ENCODE measurements at places on chromosomes 6 and 20. TPM values are rescaled to one million over a fixed set of nuclear protein-coding genes. Genes with fewer than 3 reads are reported as not detected.

GRCh38 chr6:1912731-1913130 lies 303.0 kb downstream of the FOXC1 start:
- no peak for DNase-seq

DNA sequence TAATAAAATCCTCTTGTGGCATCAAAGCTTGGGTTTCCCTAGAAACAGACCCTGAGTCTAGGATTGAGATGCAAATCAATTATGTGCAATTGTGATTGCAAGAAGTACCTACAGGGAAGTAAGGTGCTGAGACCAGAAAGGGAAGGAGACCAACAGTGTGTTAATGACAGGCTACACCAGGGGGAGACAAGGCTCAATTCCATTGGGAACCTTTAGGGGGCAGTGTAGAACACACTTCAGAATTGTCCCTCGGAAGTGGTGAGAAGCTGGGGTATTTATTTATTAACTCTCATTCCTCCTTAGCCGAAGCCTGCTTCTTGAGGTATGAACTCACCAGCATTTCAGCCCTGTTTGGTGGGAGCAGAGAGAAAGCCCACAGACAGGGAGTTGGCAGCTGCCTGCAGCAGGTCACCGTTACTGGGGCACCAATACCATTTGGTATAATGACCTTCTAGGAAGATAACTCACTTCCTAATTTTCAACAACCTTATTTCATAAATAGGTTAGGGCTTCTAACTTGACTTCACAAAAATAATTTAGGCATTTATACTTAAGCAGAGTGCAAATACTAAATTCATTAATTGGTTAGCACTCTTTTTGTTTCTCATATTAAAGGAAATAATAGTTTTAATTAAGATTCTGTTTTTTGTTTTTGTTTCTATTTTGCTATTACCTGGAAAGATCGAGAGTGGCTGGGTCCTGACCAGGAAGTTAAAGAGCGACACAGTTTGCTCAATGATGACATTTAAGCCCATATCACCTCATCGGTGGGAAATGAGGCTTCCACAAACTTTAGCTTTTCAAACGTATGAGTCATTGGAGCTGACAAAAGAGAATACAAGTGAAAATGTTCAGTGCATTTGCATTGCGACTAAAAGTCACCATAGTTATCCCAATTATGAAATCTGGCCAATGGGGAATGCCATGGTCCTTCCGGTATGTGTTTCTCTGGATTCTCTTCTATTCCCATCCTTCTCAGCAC lies 94.8 kb downstream of the BTBD3 start:
- DNase-seq = peak; percentile 19

The PTCRA gene
- not detected for polyA plus RNA-seq

- DNase-seq = no peak
These were observed 31.5 kb downstream of the SULF2 start for GRCh38 chr20:47753576-47754387.

DNA sequence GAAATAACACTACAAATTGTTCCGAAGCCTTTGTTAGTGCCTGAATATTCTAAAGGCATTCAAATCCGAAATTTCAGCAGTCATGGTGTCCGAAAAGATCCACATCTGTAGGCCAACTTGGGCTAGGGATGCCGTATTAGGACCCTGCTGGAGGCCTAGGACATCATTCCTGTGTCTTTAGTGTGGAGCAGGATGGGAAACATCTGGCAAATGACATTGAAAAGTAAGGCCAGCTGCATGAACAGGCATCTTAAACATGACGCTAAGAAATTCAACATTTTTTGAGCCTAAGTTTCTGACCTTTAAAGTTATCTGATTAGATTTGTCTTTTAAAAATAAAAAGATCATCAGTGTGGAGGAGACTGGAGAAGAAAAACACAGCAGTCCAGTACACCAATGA lies 91.3 kb downstream of the MYLK4 start:
- no peak for DNase-seq

The DEFB132 gene
- 0.03 TPM for polyA plus RNA-seq

The WFDC9 gene
- not detected for polyA plus RNA-seq

GRCh38 chr6:87281426-87281825 lies 41.0 kb upstream of the SMIM8 start:
- no peak for DNase-seq

The NRSN1 gene
- 2.9 TPM for polyA plus RNA-seq

The C20orf141 gene
- polyA plus RNA-seq = 0.30 TPM

The TAGAP gene
- polyA plus RNA-seq = 1.3 TPM

The TREM1 gene
- polyA plus RNA-seq = 2.0 TPM

GRCh38 chr20:57835074-57835452 lies 125.2 kb upstream of the PMEPA1 start:
- DNase-seq = no peak

The PNLDC1 gene
- 0.48 TPM for polyA plus RNA-seq

GRCh38 chr6:32529697-32530430 lies at the start of gene HLA-DRB5:
Gene HLA-DRB5 (minus strand): TSS chr6:32530287. CDS start chr6:32530224, 63 bp downstream.
- peak; percentile 70 for DNase-seq

GRCh38 chr6:160881148-160881808 lies 110.3 kb upstream of the MAP3K4 start:
- DNase-seq = no peak

The SMLR1 gene
- 0.46 TPM for polyA plus RNA-seq

DNA sequence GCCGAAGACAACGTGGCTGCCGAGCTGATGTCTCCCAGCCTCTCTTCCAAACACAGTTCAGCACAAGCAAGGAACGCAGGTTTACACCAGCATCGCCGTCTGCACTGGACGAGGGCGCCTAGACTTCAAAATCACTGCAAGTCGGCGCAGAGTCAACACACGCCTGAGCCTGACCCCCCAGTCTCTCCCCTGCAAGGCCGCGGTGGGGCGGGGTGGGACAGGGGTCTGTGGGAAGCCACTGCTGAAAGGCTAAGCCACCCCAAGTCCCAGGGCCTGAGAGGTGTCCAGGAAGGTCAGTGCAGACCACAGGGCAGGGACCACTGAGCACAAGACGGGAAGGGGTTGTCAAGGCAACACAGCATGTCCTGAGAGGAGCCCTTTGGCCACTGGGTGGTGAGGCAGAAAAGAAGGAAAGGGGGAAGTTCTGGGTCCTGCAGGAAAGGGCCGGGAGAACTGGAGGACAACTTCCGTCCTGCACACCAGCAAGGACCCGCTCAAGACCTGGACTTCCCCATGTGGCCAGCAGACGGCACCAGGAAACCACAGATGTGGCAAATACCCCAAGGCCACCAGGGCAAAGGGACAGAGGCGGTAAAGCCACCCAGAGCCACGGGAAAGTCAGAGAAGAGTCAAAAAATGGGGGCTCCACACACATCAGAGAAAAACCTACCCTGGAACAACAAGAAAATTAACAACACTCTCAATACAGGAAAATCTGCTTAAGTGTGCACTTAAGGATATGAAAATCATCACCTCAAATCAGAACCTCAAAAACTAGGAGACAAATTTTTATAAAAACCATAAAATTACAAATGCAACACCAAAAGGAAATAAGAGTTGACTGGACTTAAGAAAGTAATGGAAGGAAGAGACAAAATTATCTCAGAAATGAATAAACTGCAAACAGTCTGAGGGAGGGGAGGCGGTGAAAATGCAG lies 84.8 kb downstream of the TAF4 start:
- peak; percentile 76 for DNase-seq

The SPTLC3 gene
- 1.4 TPM for polyA plus RNA-seq

The TNNC2 gene
- polyA plus RNA-seq = 16.9 TPM

The PRR18 gene
- not detected for polyA plus RNA-seq

DNA sequence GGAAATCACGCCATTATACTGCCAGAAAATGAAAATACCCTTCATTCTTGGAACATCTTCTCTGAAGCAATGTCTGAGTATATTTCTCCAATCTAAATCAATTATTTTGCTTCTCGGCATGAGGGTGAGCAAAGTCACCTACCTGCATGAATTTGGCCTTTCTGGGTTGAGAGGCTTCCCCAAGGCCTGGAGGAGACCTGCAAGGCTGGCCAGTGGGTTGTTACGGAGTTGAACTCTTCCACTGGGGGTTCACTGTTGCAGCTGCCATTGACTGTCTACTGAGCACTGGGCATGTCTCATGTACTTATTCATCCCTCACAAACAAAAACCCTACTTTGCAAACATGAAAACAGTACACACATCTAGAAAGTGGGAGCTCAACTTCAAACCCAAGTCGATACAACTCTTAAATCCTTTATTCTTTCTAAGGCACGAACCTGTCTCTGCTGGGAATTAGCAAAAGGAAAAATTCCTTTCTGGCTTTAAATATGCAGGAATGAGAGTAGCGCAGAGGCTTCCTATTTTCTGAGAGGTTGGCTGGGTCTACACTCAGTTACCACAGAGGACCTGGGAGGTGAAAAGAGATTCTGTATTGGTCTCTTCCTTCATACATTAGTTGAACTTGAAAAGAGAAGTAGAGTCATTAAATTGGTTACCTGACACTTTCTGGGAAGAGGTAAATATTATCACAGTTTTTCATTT lies 87.6 kb upstream of the SGK1 start:
- no peak for DNase-seq

DNA sequence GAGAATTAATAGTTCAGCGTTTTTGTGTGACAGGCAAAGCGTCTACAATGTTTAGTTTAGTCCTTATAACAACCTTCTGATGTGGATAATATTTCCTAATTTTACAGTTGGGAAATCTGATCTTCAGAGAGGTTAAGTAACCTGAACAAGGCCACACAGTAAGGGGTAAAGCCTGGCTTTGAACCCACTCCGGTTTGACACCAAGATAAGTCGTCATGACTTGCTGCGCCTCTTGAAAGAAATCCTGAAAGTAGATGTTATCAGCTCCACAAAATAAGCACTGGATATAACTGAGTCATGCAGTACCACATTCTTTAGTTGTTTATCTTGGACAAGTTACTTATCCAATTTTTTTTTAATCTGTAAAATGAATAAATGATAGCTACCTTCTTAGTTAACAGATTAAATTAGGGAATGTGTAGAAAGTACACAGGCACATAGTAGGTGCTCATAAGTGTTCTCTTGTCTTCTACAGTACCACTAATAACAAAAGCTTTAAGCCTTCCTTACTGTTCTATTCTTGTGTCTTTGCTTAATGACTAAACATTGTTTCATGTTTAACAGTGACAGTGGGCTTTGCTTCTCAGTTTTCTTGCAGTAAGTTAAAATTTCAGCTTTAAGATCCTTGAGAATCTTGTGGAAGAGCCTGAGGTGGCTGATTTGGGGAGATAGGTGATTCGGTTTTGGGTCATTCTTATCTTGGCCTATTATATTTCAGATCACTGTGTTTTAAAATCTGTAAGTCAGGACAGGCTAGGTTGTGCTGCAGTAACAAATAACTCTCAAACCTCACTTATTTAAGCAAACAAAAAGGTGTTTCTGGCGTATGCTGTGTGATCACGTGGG lies 2.1 kb downstream of the HIVEP1 start:
- peak; percentile 38 for DNase-seq

The LIN28B gene
- polyA plus RNA-seq = 0.09 TPM

DNA sequence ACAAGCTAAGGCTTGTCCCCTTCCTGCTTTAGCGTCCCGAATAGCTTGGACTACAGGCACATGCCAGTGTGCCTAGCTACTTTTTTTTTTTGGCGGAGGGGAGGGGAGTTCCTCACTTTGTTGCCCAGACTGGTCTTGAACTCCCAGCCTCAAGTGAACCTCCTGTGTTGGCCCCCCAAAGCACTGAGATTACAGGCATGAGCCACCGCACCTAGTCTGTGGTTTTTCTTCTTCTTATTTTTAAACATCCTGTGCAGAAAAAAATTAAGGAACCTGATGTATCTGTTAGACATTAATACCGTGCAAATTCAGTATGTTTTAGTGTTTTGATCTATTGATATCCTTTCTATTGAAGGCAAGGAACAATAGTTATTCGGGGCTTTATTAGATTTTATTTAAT lies 25.7 kb downstream of the HIVEP1 start:
- DNase-seq = no peak

The TUBB2A gene
- polyA plus RNA-seq = 13.6 TPM

DNA sequence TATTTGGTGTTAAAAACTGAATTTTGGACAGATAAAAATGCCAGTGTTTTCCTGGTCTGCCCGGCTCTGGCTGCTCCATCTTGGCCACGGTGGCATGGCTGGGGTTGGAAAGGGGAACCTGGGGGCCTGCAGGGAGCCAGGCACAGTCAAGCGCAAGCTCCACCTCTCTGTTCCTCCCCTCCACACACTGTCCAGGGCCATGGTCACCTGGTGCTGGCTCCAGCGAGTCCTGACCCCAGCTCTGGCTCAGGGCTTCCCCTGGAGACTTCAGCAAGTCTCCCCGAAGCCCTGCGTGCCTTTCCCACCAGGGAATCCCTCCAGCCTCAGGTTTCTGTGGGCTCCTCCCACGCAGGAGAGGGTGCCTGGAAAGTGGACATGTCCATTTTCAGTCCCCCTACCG lies 298.5 kb downstream of the QKI start:
- DNase-seq = no peak

DNA sequence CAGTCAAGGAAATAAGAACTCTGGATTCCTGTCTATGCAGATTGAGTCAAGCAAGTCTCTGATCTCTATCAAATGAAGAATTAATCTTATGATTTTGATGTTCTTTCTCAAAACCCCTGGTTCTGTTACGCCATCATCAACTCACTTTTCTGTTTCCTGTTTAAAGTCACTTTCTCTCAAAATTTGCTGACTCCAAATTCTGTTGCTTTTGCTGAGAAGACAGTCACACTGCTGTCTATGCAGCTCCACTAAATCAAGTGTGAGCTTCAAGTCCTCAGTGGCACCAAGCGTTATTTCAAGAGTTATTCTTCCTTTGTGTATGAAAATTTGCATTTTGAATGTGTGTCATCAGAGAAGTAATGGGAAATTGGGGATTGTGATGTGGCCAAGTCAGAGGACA lies 663.3 kb downstream of the KIF16B start:
- DNase-seq = no peak

DNA sequence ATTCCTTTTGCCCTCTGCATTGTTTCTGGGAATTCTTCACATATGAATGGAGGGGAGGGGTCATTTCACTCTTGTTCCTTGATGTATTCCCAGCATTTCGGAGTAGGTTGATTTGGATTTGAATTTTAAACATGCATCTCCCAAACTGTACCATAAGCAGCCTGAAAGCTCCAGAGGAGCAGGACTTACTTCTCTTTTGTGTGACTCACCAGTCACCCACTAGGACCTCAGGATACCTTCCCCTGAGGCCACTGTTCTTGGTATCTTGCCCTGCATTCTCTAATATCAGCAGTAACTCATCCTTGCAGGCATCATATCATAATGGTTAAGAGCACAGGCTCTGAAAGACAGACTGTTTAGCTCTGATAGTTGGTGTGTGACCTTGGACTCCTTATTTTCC lies 703 bp downstream of the MRPL2 start:
- no peak for DNase-seq

DNA sequence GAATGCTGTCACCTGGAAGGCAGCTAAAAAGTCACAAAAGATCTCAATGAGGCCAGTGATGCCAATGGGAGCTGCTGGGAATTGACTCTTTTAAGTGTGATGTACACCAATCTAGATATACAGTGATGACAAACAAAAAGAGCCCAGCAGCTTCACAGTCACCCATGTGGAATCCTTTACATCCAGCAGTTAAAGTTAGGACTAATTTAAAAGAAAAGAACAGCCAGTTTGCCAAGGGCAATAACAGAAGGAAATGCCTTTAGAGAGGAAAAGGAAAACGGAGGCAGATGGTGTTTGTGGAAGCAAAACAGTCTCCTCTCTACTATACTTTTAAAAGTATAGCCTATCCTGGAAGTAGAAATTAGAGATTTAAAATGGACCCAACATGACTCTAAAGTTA lies 873.5 kb downstream of the EPHA7 start:
- no peak for DNase-seq
